ENCODE measurements at places on chromosomes 6 and 20.

DNA sequence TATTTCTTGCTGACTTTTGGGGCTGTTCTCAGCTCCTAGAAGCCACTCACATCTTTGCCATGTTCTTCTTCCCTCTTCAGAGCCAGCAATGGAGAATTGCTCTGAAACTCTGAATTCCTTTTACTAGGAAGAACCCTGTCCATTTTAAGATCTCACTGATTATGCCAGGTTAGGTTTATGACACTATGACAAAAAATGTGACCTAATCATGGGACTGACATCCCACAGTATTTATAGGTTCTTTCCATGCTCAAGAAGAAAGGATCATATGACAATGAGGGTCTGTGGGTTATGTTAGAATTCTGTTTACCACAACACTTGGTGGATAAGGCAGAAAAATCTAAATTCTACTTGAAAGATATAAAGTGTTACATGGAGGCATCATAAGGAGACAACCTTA lies 263.3 kb upstream of the CITED2 start:
- H3K27me3 ChIP-seq: peaks cover 7% of the 10 kb centered on the region
- H3K4me3 ChIP-seq: no peak overlapping the region
- no peaks in the 10 kb centered on the region for H3K36me3 ChIP-seq
- no peak for DNase-seq

DNA sequence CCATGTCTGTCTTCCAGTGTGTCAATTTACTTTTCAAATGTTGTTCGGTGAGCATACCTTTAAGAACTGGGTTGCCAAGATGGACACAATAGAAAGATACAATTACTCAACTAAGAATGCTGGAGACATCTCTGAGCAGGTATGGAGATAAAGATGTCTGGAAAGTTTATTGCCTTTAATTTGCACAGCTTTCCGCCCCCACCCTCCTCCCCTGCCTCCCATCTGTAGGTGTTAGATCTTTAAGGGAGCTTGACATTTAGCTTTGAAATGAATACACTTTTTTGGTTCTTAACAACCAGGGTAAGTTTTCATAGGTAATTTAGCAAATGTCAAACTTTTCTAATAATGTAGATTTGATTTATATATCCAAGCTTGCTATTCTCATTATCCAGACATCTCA lies 104.4 kb downstream of the BTBD3 start:
- H3K27me3 ChIP-seq: no peaks in the 10 kb centered on the region
- H3K4me1 ChIP-seq: no peaks in the 10 kb centered on the region
- no peak overlapping the region for H3K27ac ChIP-seq
- no peak overlapping the region for H3K4me3 ChIP-seq
- DNase-seq: no peak

- H3K27ac ChIP-seq: no peak overlapping the region
- H3K4me3 ChIP-seq: no peak overlapping the region
- H3K36me3 ChIP-seq: no peaks in the 10 kb centered on the region
- no peaks in the 10 kb centered on the region for H3K27me3 ChIP-seq
- no peaks in the 10 kb centered on the region for H3K4me1 ChIP-seq
These were observed 18.1 kb downstream of the PMEPA1 start for GRCh38 chr20:57691699-57692098.

GRCh38 chr6:69817358-69817757 lies 20.5 kb upstream of the LMBRD1 start:
- DNase-seq: no peak
- no peaks in the 10 kb centered on the region for H3K27me3 ChIP-seq
- H3K27ac ChIP-seq: no peak overlapping the region
- H3K4me3 ChIP-seq: no peak overlapping the region
- H3K4me1 ChIP-seq: peaks cover 29% of the 10 kb centered on the region

DNA sequence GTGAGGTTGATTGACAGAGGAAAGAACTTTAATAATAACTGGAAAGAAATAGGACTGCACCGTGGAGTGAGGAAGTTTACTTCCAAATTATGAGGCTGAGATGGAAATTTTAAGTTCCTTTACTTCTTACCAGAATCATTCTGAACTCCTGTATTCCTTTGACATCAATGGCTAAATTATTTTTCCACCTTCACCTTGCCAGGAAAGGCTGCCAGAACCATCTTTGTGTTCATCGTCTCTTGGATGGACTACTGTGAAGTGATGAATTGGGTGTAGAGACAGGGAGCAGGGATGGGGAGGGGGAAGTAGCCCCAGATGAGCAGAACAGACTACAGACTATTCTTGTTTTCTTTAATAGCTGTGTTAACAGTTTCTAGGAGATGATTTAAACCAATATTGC lies 102.1 kb upstream of the CEP162 start:
- no peak for DNase-seq
- no peak overlapping the region for H3K4me3 ChIP-seq

- H3K36me3 ChIP-seq: peaks cover 6% of the 10 kb centered on the region
- H3K4me1 ChIP-seq: peaks cover 30% of the 10 kb centered on the region
- H3K27ac ChIP-seq: peak overlapping the region; percentile 38
- no peaks in the 10 kb centered on the region for H3K27me3 ChIP-seq
These were observed 24.3 kb downstream of the RBL1 start for GRCh38 chr20:37071481-37071911.

DNA sequence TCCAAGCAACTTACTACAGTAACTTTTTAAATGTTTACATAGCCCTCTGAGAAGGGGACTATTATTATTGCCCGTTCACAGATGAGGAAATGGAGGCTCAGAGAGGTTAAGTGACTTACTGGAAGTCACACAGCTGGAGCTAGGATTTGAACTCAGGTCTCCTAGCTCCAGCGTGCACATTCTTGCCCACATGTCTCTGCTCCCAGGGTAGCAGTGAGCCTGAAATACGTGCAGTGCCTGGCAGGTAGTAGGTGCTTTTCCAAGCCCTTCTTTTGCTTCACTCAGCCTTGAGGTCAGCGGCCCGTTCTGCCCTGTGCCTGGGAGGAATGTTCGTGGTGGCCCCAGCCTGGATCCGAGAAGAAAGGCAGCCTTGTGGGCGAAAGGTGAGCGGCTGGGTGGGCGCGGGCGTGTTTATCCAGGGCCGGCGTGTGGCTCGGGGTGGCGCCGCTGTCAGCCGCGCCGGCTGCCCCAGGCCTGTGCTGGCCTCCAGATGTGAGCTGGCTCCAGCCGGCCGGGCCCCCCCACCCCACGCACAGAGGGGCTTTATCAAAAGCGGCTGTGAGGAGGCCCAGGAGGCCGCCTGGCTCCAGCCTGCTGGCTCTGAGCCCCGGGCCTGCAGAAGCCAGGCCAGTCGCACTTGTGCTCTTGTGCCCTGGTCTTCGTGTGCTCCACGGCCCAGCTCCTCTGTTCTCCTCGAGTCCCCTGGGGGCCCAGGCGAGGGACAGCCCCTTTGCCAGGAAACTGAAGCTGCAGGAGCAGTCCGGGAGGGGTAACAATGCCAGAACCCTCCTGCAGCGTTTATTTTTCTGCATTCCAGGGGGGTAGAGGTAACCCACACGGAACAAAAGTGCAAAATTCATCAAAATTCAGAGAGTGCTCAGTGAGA lies 58.1 kb downstream of the UBE2V1 start:
- H3K27ac ChIP-seq: no peak overlapping the region
- H3K36me3 ChIP-seq: no peaks in the 10 kb centered on the region
- H3K27me3 ChIP-seq: no peaks in the 10 kb centered on the region
- H3K4me3 ChIP-seq: no peak overlapping the region

- no peak overlapping the region for H3K4me3 ChIP-seq
- no peaks in the 10 kb centered on the region for H3K27me3 ChIP-seq
- no peak for DNase-seq
- H3K36me3 ChIP-seq: no peaks in the 10 kb centered on the region
- H3K4me1 ChIP-seq: peaks cover 35% of the 10 kb centered on the region
These were observed 39.7 kb downstream of the TAF4 start for GRCh38 chr20:62025832-62026563.

DNA sequence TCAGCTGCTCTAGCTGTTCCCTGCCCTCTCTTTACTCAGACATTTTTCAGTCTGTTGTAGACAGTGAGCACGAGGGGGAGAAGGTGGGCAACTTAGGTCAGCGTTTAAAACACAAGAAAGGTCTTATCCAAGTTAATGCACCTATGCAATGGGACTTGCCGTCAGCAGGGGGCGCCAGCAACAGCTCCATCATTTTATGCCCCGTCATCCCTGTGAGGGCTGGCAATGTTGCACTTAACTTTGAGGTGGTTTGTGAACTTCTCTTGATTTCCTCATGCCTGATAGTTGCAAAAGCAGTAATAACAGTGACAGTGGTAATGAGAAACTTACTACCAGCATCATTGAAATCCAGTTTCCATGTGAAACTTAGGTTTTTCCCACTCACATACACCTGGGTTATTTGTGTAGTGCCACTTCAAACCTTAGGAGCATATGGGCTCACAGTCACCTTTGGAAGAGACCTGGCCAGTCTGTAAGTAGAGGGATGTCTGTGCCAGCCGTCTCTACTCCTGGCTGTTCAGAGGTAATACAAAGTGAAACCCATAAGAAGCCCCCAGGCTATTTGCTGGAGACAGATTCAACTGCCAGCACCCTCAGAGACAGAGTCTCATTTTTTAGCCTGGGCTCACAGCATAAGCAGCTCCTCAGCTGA lies 44.9 kb upstream of the ID1 start:
- no peak overlapping the region for H3K27ac ChIP-seq
- peaks cover 14% of the 10 kb centered on the region for H3K4me1 ChIP-seq
- peaks cover 49% of the 10 kb centered on the region for H3K36me3 ChIP-seq
- H3K27me3 ChIP-seq: no peaks in the 10 kb centered on the region
- peak; percentile 72 for DNase-seq

DNA sequence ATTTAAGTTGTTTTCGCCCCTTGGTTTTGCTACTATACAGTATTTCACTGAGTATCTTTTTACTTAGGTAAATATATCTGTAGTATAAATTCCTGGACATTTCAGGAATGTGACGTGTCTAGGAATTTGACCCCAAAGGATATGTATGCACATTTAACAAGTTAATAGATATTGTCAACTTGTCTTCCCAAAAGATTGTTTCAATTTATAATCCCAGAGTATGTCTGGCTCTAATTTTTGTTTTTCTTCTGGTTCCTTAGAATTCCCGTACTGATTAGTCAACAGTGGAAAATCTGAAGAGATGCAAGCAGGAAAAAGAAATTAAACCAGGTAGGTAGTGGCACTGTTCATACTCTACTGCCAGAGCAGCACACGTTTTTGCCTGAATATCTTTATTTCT lies 7.2 kb downstream of the PKIG start:
- H3K27ac ChIP-seq: no peak overlapping the region
- H3K4me3 ChIP-seq: no peak overlapping the region
- no peak for DNase-seq
- H3K4me1 ChIP-seq: no peaks in the 10 kb centered on the region
- H3K36me3 ChIP-seq: no peaks in the 10 kb centered on the region

GRCh38 chr20:63433351-63433750 lies 39.1 kb downstream of the KCNQ2 start:
- no peaks in the 10 kb centered on the region for H3K27me3 ChIP-seq
- H3K27ac ChIP-seq: no peak overlapping the region
- DNase-seq: no peak
- peaks cover 11% of the 10 kb centered on the region for H3K4me1 ChIP-seq

- no peaks in the 10 kb centered on the region for H3K4me1 ChIP-seq
- DNase-seq: no peak
- H3K4me3 ChIP-seq: no peak overlapping the region
- H3K27ac ChIP-seq: no peak overlapping the region
- peaks cover 19% of the 10 kb centered on the region for H3K36me3 ChIP-seq
These were observed 31.9 kb downstream of the ZBTB2 start for GRCh38 chr6:151359486-151359885.

- peaks cover 12% of the 10 kb centered on the region for H3K4me1 ChIP-seq
- peaks cover 26% of the 10 kb centered on the region for H3K27me3 ChIP-seq
- H3K36me3 ChIP-seq: no peaks in the 10 kb centered on the region
- H3K27ac ChIP-seq: no peak overlapping the region
- peak; percentile 64 for DNase-seq
- peak overlapping the region; percentile 49 for H3K4me3 ChIP-seq
These were observed 719 bp upstream of the EDN1 start for GRCh38 chr6:12289365-12289919.

DNA sequence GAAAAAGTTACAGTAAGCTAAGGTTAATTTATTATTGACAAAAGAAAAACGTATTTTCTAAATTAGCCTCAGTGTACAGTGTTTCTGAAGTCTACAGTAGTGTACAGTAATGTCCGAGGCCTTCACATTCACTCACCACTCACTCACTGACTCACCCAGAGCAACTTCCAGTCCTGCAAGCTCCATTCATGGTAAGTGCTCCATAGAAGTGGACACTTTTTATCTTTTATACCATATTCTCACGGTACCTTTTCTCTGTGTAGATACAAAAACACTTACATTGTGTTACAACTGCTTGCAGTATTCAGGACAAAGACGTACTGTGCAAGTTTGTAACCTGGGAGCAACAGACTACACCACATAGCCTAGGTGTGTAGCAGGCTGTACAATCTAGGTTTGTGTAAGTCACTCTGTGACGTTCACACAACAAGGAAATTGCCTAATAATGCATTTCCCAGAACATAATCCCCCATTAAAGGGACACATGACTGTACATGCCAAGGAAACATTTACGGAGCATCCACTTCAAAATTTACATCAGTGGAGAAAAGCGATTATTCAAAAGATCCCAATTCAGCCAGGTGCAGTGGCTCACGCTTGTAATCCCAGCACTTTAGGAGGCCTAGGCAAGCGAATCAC lies 133.4 kb downstream of the BANF2 start:
- no peak overlapping the region for H3K27ac ChIP-seq
- H3K4me1 ChIP-seq: no peaks in the 10 kb centered on the region
- H3K27me3 ChIP-seq: no peaks in the 10 kb centered on the region
- no peak overlapping the region for H3K4me3 ChIP-seq

DNA sequence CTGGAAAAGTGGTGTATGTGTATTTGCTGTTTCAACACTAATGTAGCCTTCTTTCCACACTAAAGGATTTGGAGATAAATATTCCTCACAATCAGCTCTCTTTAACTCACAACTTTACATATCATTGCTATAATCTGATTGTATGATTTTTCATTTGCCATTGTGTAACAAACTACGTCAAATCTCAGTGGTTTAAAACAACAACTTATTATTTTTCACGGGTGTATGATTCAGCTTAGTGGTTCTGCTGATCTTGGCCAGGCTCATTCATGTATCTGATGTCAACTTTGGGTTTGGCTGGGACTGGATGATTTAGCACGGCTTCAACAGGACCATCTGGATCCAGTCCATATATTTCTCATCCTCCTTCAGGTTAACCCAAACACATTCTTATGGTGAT lies 55.4 kb upstream of the TMX4 start:
- H3K4me3 ChIP-seq: no peak overlapping the region
- H3K4me1 ChIP-seq: peaks cover 4% of the 10 kb centered on the region
- H3K27ac ChIP-seq: no peak overlapping the region
- H3K36me3 ChIP-seq: no peaks in the 10 kb centered on the region

DNA sequence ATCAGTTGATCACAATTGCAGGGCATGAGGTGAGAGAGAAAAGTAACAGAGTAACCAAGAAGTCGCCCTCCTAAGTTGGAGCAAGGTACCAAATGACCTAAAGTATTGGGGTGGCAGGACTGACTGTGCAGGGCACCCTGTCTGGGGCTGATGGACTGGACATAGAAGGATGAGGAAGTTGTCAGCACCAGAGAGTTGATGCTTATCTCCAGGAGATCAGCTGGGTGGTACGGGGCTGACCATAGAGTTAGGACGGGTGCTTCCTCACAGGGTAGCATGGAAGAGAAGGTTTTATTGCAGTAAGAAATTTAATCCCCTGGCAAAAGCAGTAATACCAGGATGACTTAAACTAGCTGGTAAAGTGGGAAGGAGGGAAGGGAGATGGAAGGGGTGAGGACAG lies 66.7 kb downstream of the TMEM170B start:
- peaks cover 13% of the 10 kb centered on the region for H3K27me3 ChIP-seq
- H3K4me1 ChIP-seq: no peaks in the 10 kb centered on the region
- no peaks in the 10 kb centered on the region for H3K36me3 ChIP-seq

- no peak for DNase-seq
- no peaks in the 10 kb centered on the region for H3K27me3 ChIP-seq
- H3K27ac ChIP-seq: no peak overlapping the region
- H3K4me3 ChIP-seq: no peak overlapping the region
- no peaks in the 10 kb centered on the region for H3K4me1 ChIP-seq
These were observed 37.5 kb upstream of the KLHL31 start for GRCh38 chr6:53703047-53703446.

Measured in CD4-positive, alpha-beta T cell (primary cell).